Testis (tissue), 5 donors: ENCODE measurements at places on chromosomes 13 and 19. TPM values are rescaled to one million over a fixed set of nuclear protein-coding genes. Genes with fewer than 3 reads are reported as not detected.

The CDX2 gene
- 0.06 TPM for total RNA-seq

The TMEM238 gene
- total RNA-seq = 1.7 TPM

- no peaks in the 10 kb centered on the region for H3K27me3 ChIP-seq
- DNase-seq = no peak
- no peaks in the 10 kb centered on the region for H3K36me3 ChIP-seq
- peaks cover 19% of the 10 kb centered on the region for H3K4me1 ChIP-seq
- H3K27ac ChIP-seq = no peak overlapping the region
- H3K4me3 ChIP-seq = no peak overlapping the region
Observed at GRCh38 chr19:16445238-16446107, 26.3 kb downstream of the EPS15L1 start.

- no peaks in the 10 kb centered on the region for H3K36me3 ChIP-seq
- peaks cover 49% of the 10 kb centered on the region for H3K4me1 ChIP-seq
- peak; percentile 40 for DNase-seq
- H3K27me3 ChIP-seq = no peaks in the 10 kb centered on the region
Observed at GRCh38 chr13:51584731-51585672, 740 bp downstream of the WDFY2 start.

GRCh38 chr19:32676186-32676894, 692 bp downstream of the RGS9BP start:
- peaks cover 6% of the 10 kb centered on the region for H3K4me1 ChIP-seq
- H3K27me3 ChIP-seq = no peaks in the 10 kb centered on the region
- H3K4me3 ChIP-seq = peak overlapping the region; percentile 76
- no peaks in the 10 kb centered on the region for H3K36me3 ChIP-seq

GRCh38 chr19:49361438-49362047, 673 bp downstream of the TEAD2 start:
- H3K27me3 ChIP-seq = no peaks in the 10 kb centered on the region
- peak overlapping the region; percentile 74 for H3K4me3 ChIP-seq
- peaks cover 14% of the 10 kb centered on the region for H3K4me1 ChIP-seq
- no peaks in the 10 kb centered on the region for H3K36me3 ChIP-seq

The TECR gene
- 164 TPM for total RNA-seq

DNA sequence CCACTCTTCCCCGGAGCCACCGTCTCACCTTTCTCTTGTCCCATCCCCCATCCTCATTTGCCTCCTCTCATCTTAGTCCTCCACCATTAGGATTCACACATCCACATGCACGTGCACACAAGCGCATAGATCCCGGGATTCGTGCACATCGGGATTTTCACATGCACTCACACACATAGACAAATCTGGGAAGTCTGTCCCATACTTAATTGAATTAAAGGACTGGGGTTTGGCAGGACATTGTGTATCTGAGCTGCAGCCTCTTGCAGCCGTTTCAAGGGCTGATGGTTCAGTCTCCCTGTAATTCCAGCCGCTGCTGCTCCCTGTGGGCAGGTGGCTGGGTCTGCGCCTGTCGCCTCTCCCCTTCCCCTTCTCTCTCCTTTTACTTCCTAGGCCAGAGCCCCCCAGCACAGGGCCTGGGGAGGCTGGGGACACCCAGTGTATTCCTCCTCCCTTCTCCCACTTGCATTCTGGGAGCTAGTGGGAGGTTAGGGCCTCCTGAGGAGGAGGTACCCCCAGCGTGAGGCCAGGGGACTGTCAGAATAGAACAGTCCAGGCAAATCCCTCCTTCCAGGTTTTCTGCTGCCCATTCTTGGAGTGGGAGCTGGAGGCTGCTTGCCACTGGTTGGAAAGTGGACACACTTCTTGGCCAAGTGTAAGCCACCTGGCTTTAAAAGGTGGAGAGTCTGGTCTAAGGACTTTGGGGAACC, 43.6 kb downstream of the LYL1 start:
- no peak overlapping the region for H3K4me3 ChIP-seq
- H3K27me3 ChIP-seq = no peaks in the 10 kb centered on the region
- H3K27ac ChIP-seq = peak overlapping the region; percentile 70

The MED16 gene
- 94.7 TPM for total RNA-seq

DNA sequence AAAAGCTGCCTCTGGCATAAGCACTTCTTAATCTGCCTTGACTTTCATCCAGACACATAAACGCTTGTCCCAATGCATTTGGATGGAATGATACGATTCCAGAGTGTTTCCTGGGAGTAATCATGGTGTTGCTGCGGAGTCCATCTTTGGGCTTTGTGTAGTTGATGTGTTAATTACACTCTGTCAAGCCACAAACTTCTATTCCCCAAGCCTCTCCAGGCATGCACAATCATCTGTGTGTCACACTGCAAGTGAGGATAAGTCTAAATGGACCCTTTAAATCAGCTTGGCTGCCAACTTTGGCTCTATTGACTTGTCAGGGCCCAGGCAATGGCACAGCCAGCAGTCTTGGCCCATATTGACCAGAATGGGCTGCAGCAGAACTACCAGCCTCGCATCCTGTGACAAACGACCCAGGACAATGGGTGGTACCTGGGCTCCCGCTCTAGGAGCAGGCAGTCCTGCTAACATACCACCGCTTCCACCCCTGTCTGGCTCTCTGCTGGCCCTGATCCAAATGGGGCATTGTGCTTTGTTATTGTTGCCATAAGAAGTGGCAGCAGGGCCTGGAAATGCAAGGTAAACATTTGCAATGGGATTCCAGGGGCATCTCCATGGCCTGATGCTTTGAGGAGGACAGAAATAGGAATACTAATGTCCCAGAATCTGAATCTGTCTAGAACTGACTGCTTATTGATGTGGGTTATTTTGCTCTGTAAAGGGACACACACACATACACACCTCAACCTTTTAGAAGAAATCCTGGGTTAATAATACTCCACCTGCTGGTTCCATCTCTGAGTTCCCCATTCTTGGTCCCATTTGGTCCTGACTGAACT, 127.2 kb downstream of the DNAJC15 start:
- DNase-seq = no peak
- H3K27ac ChIP-seq = no peak overlapping the region
- no peaks in the 10 kb centered on the region for H3K36me3 ChIP-seq
- no peaks in the 10 kb centered on the region for H3K4me1 ChIP-seq

DNA sequence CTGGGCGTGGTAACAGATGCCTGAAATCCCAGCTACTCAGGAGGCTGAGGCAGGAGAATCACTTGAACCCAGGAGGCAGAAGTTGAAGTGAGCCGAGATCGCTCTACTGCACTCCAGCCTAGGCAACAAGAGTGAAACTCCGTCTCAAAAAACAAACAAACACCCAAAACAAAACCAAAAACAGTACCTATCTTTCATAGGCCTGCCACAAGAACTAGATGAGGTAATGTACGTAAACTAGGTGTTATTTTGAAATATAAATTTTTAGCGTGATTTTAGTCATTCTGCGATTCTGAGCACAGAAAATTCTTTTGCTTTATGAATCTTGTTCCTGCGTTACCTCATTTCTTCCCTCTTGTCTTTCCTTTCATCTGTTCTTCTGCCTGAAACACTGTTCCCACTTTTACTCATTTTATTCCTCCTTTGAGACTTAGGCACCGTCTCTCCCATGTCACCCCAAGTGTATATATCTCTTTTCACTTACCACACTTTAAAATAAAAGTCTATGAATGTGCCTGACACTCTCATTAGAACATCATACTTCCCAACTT, 238.2 kb upstream of the HTR2A start:
- no peaks in the 10 kb centered on the region for H3K36me3 ChIP-seq
- H3K27ac ChIP-seq = no peak overlapping the region
- DNase-seq = no peak
- no peaks in the 10 kb centered on the region for H3K27me3 ChIP-seq

The SIGLEC10 gene
- total RNA-seq = 2.2 TPM

GRCh38 chr19:18729933-18730530, 46.6 kb downstream of the CRTC1 start:
- H3K4me1 ChIP-seq = peaks cover 20% of the 10 kb centered on the region
- no peak for DNase-seq
- H3K4me3 ChIP-seq = no peak overlapping the region
- no peak overlapping the region for H3K27ac ChIP-seq
- H3K27me3 ChIP-seq = no peaks in the 10 kb centered on the region

DNA sequence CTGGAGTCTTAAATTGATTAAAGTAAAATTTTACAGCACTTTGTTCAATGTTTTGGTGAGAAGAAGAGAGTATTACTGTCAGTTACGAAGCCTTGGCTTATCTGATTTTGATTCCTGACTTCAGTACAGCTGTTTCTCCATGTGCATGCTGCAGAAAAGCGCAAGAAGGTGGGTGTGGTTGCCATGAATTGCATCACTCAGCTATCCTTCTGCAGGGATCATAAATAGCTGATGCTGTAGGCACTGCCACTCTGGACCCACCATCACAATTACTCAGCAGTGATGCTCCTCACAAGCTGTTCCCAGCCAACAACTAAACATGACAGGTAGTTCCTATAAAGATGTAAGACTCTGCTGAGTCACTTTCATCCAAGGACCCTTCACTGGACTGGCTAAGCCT, 321.2 kb downstream of the IRS2 start:
- H3K4me1 ChIP-seq = no peaks in the 10 kb centered on the region
- no peaks in the 10 kb centered on the region for H3K27me3 ChIP-seq
- H3K4me3 ChIP-seq = no peak overlapping the region
- H3K36me3 ChIP-seq = no peaks in the 10 kb centered on the region

The ZNF14 gene
- 12.1 TPM for total RNA-seq

- H3K36me3 ChIP-seq = no peaks in the 10 kb centered on the region
- no peak overlapping the region for H3K4me3 ChIP-seq
- DNase-seq = no peak
- H3K4me1 ChIP-seq = peaks cover 4% of the 10 kb centered on the region
- no peaks in the 10 kb centered on the region for H3K27me3 ChIP-seq
- H3K27ac ChIP-seq = no peak overlapping the region
Observed at GRCh38 chr19:34490141-34490766, 8.7 kb downstream of the WTIP start.

DNA sequence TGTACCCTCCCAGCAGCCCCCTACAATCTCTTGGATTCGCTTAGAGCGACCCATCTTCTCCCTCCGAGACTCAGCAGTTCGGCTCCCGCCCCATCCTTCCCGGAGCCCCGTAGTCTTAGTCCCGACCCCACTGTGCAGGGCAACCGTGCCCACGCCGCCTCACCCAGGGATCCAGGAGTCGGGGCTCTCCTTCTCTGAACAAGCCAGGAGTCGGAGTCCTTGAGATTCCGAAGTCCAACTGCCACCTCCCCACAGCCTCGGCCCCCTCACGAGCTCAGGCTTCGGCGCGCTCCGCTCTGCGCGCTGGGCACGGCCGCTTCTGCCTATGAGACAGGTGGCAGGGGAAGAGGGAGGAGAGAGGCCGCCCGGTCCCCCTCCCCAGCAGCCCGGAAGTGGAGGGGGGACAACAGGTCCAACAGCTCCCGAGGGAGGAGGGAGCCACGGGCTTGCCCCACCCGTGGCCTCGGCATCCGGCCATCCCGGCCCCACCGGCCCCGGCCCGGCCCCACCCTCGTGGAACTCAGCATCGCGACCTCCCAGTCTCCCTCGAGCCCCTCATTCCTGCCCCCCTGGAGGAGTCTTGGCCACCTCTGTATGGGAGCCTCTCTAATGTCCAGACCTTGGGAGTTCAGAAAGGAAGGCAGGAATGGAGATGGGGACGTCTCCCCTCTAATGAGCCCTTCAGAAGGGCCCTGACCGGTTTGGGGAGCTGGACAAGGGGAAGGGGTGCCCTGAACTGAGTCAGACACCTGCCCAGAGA, at the start of gene PHLDB3:
Gene PHLDB3, minus strand, starts transcription at position 321 of the 760 bp plus-strand sequence. CDS start 628 bp downstream, outside the sequence.
- H3K4me3 ChIP-seq = peak within 1 kb of the TSS; percentile 78
- peak; percentile 40 for DNase-seq
- H3K27ac ChIP-seq = peak within 1 kb of the TSS; percentile 78

DNA sequence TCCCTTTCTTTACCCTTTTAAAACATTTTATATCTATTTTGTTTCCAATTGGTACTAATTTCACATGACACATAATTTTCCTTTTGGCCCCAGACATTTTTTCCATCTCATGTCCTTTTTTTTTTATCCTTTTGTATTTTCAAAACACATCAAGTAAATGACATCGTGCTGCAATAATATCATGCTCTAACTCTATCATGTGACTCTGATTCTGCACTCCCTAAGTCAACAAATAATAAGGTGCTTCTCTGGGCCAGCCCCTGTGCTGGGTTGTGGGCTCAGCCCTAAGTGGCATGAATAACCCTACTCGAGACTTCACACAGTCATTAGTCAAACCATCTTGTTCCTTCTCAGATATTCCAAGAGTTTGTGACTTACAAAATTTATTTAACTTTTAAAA, 21.7 kb downstream of the NALCN start:
- no peaks in the 10 kb centered on the region for H3K36me3 ChIP-seq
- H3K4me1 ChIP-seq = no peaks in the 10 kb centered on the region
- no peak for DNase-seq
- no peak overlapping the region for H3K27ac ChIP-seq
- H3K27me3 ChIP-seq = no peaks in the 10 kb centered on the region
- no peak overlapping the region for H3K4me3 ChIP-seq

DNA sequence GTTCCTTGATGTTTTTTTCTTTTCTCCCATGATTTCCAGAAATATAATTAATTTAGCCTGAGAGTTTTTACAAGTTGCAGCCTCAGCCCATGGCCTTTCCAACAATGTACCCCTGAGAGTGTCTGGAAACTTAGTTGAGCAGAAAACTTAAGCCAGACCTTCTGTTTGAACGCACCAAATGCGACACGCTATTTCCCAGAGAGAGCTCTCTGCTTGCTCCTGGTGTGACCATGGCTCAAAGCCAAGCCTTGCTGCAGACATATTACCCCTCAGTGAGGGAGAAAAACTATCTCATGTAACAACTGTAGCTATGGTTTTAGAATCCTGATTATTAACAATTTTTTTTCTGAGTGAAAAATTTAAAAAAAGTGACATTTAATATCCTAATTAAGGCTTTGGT, 1204.5 kb upstream of the SLC10A2 start:
- no peak overlapping the region for H3K4me3 ChIP-seq
- no peak for DNase-seq
- H3K27me3 ChIP-seq = no peaks in the 10 kb centered on the region
- H3K36me3 ChIP-seq = no peaks in the 10 kb centered on the region
- no peaks in the 10 kb centered on the region for H3K4me1 ChIP-seq

DNA sequence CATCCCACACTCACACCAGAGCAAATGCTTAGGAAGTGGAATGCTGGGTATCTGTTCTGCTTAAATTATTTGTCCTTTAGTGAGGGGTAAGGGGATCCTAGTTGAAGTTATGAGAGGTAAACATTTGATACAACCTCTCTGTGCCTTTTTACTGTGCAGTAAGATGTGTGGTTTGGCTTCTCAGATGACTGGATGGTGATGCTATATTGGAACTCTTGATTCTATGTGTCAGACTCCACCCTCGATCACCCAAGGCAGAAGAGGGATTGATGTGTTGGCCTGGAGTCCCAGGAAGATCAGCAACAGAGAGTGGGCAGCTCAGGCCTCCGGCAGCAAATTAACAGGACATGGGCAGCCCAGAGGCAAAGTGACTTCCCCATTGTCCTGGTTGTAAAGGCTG, 66.7 kb downstream of the SIPA1L3 start:
- H3K27ac ChIP-seq = no peak overlapping the region
- H3K27me3 ChIP-seq = no peaks in the 10 kb centered on the region
- DNase-seq = no peak
- no peaks in the 10 kb centered on the region for H3K36me3 ChIP-seq
- H3K4me3 ChIP-seq = no peak overlapping the region
- H3K4me1 ChIP-seq = no peaks in the 10 kb centered on the region

GRCh38 chr13:99208185-99208584, 7.5 kb downstream of the UBAC2 start:
- no peak for DNase-seq
- no peaks in the 10 kb centered on the region for H3K4me1 ChIP-seq
- no peaks in the 10 kb centered on the region for H3K36me3 ChIP-seq
